Stimulated activated CD8-positive, alpha-beta memory T cell treated with anti-CD3 and anti-CD28 coated beads, Interleukin-7, amount 100 ng/mL, for 1 hour (primary cell): ENCODE measurements at places on chromosomes 16 and 17.

DNA sequence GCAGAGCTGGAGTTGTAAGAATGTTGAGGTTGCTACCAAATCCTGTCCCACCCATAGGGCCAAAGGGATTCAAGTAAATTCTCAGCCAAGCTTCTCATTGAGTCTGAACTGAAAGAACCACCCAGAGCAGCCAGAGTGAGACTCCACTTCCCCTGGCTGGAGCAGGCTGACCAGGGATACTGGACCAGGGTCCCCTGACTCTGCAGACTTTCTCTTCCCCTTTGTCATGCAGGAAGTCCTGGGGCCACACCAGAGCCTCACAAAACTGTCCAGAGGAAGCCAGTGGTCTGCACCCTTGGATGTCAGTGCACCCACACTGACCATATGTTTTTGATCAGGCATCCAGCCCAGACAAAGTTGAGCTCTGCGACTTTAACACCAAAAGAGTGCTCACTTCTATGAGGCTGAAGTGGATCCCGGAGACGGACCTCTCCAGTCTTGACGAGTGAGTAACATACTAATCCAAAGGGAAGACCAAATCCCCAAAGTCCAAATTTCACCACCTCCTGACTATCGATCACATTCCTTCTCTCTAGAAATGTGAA lies 4.1 kb downstream of the NXN start:
- DNase-seq = no peak

- DNase-seq = no peak
Measured at GRCh38 chr17:45155029-45155428, 6.6 kb upstream of the HEXIM2 start.

DNA sequence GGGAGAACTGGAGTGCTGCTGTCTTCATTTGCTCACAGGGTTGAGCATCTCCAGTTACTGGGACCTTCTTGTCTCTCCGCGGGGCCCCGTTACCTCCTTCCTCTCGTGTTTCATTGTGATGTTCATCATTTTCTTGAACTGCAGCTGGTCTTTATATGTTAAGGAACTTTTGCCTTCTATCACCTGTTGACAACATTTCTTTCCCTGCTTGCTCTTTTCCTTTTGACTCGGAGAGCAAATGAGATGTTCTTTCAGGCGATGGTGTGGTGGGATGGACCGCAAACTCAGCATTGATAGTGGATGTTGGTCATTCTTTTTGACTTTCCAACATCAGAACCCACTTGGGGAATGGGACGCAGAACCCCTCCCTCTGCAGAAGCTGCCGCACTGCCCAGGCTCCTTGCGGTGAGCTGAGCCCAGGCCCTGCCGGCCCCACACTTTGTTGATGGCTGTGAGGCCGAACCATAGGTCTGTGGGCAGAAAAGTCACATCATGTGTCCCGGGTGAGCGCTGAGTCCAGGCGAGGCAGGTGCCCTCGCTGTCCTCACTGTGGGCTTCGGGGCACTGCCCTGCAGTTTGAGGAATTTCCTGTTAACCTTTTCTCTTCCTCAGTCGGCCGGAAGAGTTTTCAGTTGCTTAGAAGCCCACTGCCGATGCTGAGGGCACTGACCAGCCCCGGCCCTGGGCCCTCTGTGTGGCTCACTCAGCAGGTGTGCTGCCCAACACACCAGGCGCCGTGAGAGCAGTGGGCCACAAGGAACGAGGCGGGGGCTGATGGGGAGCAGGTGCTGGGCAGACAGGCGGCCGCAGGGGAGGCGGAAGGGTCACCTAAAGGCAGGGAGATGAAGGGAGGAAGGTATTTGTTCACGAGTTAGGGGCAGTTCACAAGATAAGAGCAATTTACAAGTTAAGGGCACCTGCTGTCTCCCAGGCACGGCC lies 7.4 kb downstream of the RPL13 start:
- DNase-seq = no peak

GRCh38 chr17:40605306-40605705 lies 40.0 kb upstream of the CCR7 start:
- DNase-seq = no peak

DNA sequence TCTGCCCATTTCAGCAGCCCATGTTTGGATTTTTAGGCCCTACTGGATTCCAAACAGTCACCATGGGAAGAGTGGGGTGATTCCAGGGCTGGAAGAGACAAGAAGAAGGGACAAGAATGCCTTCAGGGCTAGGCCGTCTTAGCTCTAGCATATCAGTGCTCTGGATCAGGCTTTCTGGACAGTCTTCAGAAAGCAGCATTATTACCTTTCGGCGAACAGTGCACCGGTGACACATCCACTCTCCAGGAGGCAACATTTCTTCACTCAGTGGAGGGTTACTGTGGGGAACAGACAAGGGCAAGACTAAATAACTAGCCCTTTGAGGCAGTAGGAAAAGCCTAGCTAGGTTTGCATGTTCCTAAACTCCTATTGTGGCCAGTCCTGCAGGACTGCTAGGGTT lies 23.9 kb upstream of the DHRS13 start:
- no peak for DNase-seq
